ENCODE measurements at places on chromosomes 4 and X. TPM values are rescaled to one million over a fixed set of nuclear protein-coding genes. Genes with fewer than 3 reads are reported as not detected.

Gene TBCK
- total RNA-seq: 41.6 TPM

DNA sequence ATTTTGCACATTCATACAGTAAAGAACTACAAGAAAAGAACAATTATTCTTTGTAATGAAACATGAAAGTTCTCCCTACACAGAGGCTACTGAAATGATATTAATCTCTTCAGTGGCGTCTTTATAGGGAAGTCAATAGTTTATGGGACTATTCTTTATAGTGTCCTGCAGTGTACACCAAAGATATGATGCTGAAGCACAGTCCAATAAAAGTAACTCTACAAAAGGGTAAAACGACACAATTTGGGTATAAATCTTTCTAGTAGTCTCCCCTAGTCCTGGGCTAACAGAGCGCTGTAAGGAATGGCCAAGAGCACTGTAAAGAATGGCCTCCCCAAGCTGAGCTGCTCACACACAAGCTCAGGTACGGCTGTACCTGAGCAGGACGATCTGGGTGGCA lies 101.1 kb upstream of the FUNDC1 start:
- DNase-seq: no peak

- DNase-seq: no peak
Measured at GRCh38 chr4:5220028-5220427, 168.7 kb downstream of the STK32B start.

DNA sequence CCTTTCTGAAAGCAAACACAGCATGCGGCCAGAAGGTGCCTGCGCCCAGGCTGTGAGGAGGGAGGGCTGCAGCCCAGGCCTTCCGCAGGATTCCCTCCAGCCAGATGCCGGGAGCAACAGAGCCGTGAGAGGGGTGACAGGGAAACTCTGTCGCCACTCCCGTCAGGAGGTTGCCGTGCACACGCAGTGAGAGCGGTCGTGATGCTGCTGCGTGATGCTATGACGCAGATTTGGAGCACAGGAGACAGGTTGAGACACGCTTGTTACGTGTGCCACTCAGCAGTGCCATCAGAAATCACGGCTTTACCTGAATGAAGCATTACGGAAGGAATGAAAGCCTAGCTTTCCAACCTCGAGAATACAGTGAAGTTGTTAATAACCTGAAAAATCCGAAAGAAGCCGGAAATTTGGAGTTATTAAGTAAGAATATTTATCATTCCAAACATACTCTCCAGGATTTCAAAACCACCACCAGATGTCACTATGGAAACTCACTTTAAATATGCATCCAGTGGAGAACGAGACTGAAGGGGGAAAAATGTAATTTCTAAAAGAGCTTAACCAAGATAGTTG lies 54.4 kb downstream of the FAT1 start:
- DNase-seq: no peak

Gene PDGFC
- total RNA-seq: 0.40 TPM

All from T-helper 17 cell (primary cell).